ENCODE measurements at places on chromosomes 5 and 9.

DNA sequence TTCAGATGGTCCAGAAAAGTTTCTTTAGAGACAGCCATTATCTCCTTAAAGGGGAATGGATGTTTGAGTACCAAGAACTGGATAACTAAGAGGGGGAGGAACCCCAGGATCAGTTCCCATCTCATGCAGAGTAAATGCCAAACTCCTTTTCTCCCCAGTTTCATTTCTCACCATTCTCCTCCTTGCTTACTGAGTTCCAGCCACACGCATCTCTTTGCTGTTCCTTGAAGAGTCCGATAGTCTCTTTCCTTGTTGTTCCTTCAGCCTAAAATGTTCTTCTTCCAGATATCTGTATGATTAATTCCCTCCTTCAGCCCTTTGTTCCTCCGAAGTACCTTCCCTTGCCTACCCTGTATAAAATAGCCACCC is 30.0 kb downstream of the KDM4C start:
- no peak for DNase-seq

- DNase-seq: no peak
Measured at GRCh38 chr5:112772124-112772523, 34.4 kb downstream of the APC start.

GRCh38 chr5:63205976-63206375 is 627.4 kb downstream of the LRRC70 start:
- no peak for DNase-seq

- DNase-seq: no peak
Measured at GRCh38 chr5:2985718-2986117, 234.2 kb upstream of the IRX2 start.

- DNase-seq: no peak
Measured at GRCh38 chr9:5441043-5441442, 3.3 kb upstream of the PLGRKT start.

- DNase-seq: no peak
Measured at GRCh38 chr9:1071730-1072129, 21.6 kb downstream of the DMRT2 start.

GRCh38 chr5:74304536-74304935 is 336.0 kb downstream of the ENC1 start:
- no peak for DNase-seq

DNA sequence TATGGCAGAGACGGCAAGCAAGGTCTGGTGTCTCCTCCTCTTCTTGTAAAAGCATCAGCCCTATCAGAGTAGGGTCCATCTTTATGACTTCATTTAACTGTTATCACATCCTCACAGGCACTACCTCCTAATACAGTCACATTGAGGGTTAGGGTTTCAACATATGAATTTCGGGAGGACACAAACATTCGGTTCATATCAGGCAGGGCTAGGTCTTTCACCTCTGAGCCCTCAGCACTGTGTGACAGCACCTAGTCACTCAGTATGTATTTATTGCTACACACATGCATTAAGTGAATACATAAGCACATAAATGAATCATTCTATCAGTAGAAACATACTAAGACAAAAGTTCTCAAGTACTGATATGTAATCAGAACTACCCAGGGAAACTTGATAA is 9.4 kb upstream of the BTF3 start:
- no peak for DNase-seq

GRCh38 chr5:181149806-181150733 is 2.7 kb downstream of the OR2V2 start:
- no peak for DNase-seq

DNA sequence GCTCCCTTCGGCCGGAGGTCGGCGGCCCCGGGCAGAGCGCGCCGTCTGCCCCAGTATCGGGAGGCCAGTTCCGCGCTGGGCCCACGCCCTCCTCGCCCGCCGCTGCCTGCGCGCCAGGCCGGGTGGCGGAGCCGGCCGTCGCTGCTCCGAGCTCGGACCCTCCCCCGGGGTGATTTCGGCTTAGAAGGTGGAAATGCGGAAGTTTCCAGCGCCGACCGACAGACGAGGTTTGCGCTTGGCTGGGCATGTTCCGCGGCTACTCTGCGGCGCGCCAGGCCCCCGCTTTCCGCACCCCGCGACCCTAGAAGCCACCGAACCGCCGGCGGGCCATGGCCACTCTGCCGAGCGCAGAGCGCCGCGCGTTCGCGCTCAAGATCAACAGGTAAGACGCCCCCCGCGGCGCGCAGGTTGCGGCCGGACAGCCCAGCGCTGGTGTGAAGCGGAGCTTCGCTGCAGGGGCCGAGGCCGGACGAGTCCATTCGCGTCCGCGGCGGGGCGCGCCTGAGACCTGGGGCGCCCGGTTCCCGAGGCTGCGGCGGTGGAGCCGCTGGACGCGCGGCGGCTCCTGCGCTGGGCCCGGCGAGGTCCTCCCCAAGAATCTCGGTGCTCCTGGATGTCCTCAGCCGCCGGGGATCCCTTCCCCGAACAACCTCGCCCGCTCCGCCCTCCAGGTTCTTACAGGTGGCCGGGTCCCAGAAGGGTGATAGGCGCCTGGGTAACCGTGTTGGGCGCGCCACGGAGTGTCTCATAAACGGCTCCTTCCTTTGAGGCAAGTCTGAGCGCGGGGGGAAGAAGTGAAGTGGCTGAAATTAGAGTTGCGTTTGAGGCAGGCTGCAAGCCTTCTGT is at the start of gene DOCK8:
Gene DOCK8, plus strand, starts transcription at position 218 of the 846 bp plus-strand sequence. Its CDS starts 112 bp downstream, at position 330.
- DNase-seq: peak; percentile 45
